Stomach (tissue), 19 donors: ENCODE measurements at places on chromosomes 2 and 18. TPM values are rescaled to one million over a fixed set of nuclear protein-coding genes. Genes with fewer than 3 reads are reported as not detected.

The MROH2A gene
- not detected for total RNA-seq

- DNase-seq: no peak
Observed at GRCh38 chr2:45442026-45442425, 169.0 kb downstream of the SRBD1 start.

DNA sequence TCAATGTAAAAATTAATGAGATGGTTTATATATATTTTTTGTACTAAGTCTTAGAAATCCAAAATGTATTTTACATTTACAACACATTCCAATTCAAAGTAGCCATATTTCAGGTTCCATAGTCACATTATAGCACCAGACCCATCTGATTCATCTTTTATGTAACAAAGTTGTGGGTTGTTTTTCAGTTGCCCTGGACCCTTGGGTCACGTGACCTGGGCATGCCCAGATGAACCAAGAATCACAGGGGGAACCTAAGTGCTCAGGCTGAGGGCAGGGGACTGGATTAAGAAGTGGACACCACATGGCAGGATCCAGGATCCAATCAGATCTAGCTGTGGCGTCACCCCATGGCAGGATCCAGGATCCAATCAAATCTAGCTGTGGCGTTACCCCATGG lies 44.9 kb upstream of the NDUFV2 start:
- DNase-seq: no peak

DNA sequence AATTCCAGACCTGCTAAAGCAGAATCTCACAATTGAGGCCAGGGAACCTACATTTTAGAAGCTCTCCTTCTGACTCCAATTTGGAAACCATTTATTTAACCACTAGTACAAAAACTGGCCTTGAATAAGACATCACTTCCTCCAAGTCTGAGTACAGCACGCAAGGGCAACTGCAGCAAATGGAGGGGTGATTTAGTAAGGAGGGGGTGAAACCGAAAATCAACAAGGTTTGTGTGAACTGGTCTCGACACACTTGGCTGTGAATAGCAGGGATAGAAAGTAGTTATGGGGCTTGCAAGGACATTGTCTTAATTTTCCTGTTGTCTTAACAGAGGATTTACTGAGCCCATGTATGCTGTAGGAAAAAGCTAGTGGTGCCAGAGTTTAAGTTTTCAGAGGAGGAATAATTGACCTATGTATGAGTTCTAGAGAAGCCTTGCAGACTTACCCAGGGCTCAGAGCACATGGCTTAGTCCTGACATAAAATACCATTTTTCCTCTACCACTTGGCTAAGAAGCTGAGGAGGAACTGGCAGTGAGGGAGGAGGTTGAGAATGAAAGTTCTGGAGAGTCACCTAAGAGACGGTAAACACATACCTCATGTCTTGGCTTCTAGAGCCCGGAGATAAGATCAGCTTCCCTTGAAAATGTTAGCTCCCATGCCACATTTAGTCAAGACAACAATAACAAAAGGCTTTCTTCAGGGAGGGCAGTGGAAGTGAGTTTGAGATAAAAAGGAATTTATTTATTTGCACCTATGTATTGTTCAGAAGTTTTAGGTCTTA lies 114.8 kb downstream of the SMAD2 start:
- no peak for DNase-seq

DNA sequence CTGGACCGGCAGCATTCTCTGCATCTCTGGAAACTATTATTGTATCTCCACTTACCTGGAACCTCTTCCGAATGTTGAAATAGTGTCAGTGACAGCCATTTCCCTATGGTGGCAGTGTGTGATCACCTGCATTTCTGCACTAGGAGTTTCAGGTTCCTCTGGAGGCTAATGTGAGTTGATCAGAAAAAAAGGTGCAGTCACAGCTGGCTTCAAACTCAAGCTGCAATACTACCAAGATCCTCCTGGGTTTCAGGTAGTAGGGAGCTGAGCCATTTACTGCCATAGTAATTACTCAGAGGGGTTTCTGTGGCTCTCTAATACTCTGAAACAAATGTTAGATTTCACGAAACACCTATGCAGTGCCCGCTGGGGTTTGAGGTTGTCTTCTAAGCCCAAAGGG lies 183.5 kb upstream of the OSR1 start:
- DNase-seq: no peak
